ENCODE measurements at places on chromosomes 2 and 18.

DNA sequence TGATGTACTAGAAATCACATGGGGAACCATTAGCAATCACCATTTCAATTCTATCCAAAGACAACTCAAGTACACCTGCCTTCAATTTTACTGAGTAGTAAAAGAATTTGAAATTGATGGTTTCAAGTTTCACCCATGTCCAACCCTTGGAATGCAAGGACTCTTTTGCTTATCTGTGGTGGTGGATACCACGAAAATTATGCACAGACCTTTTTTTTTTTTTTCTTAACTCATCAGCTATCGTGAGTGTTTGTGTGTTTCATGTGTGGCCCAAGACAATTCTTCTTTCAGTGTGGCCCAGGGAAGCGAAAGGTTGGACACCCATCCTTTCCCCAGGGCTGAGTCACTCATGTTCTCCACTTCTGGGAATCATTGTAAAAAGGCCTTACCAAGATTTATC lies 23.1 kb downstream of the ID2 start:
- DNase-seq = no peak

DNA sequence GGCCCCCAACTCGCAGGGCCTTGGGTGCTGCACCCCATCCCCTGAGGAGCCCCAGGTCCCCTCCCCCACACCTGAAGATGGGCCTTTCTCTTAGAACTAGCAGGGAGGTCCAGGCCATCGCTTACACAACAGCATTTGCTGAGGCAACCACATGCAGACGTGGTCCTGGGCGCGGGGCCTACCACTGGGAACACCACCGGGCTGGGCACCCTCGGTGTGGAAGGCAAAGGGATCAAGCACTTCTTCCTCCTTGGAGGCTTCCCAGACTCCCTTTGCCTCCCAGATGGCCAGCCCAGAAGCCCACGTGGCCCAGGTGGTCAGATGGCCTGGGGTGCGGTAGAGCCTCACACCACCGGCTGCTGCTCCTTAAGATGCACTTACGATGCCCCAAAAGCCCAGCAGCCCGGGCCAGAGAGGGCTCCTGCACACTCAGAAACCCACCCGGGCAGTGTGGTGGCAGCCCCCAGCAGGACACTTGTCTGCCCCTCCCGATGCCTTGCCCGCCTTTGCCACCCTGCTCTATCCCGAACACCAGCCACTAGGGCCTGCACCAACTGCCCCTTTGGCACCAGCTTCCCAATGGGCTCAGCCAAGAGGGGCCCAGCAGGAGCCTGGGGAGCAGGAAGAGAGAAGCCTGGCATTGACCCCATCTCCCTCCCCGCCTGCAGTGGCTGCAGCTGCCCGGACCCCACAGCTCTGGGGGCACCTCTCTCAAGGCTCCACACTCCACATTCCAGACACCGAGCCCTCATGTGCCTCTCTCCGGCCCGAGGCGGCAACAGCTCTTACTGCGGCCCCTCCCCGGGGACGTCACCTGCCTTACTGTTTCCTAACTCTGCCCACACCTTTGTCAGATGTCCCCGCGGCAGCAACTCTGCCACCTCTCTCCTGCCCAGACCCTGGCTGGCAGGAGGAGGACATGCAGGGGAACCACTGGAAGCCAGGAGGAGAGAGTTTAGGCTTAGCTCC lies 13.9 kb upstream of the MLPH start:
- no peak for DNase-seq

DNA sequence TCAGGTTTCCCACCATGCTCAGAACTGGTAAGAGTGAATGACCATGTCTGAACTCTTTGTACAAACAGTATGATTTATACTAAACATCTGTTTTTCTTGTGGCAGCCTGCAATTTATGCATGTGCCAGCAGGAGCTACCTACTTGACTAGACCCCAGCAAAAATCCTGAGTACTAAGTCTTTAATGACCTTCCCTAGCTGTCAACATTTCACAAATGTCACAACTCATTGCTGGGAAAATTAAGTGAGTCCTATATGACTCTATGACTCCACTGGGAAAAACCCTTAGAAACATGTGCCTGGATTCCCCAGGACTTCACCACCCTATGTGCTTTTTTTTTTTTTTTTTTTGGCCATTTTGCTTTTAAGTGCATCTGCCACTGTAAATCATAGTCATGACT lies 1225.8 kb downstream of the SUCLG1 start:
- DNase-seq = no peak

- DNase-seq = no peak
Measured at GRCh38 chr2:120934574-120935338, 199.1 kb downstream of the GLI2 start.

GRCh38 chr2:64750001-64750816 lies 96.5 kb upstream of the SERTAD2 start:
- DNase-seq = no peak

- no peak for DNase-seq
Measured at GRCh38 chr18:67665266-67665665, 148.7 kb upstream of the DSEL start.

- no peak for DNase-seq
Measured at GRCh38 chr2:38959938-38960608, 70.4 kb downstream of the ARHGEF33 start.

DNA sequence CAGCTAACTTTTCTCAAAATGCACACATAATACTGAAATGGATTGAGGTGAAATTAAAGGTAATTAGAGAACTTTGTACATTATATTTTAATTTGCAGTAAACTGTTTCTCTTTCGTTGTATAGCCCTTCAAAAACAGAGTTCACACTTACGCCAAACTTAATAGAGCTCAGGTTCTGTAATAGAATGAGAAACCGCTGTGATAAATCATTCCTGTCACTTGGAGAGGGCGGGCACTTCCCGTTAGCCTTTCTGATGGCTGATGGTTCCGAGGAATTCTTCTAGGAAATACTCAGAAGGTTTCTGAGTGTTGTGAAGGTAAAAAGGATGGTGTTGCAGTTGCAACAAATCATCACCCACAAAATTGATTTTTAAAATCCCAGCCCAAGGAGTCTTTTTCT lies 155.8 kb upstream of the ALKAL2 start:
- DNase-seq = no peak

GRCh38 chr2:133194362-133194655 lies 374.0 kb downstream of the NCKAP5 start:
- no peak for DNase-seq

- no peak for DNase-seq
Measured at GRCh38 chr18:11785444-11786055, 65.7 kb upstream of the CHMP1B start.

GRCh38 chr2:214465363-214466146 lies 54.7 kb downstream of the VWC2L start:
- no peak for DNase-seq

GRCh38 chr2:110852541-110853263 lies 120.3 kb downstream of the ACOXL start:
- no peak for DNase-seq

DNA sequence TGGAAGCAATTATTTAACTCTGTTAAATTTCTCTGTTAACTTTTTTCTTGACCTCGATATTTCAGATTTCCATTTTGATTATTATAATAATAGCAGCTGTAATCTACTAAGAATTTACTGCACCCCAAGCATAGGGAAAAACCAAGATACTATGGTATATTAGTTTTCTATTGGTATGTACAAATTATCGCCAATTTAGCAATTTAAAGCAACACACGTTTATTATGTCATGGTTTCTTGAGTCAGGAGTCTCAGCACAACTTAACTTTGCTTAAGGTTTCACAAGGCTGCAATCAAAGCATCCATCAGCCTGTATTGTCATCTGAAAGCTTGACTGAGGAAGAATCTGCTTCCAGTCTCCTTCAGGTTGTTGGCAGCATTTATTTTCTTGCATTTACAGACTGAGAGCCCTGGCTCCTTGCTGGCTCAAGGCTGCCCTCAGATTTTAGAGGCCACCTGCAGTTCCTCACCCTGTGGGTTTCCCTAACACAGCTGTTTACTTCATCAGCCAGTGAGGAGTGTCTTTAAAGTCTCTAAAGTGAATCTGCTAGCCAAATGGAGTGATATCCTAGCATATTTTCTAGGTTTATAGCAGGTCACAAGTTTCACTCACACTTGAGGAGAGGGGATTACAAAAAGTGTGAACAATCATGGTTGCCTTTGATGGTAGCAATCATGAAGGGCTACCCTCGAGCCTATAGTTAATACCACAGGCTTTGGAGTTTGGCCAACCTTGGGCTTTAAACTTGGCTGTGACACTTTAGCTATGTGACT lies 4.4 kb upstream of the VPS54 start:
- no peak for DNase-seq

DNA sequence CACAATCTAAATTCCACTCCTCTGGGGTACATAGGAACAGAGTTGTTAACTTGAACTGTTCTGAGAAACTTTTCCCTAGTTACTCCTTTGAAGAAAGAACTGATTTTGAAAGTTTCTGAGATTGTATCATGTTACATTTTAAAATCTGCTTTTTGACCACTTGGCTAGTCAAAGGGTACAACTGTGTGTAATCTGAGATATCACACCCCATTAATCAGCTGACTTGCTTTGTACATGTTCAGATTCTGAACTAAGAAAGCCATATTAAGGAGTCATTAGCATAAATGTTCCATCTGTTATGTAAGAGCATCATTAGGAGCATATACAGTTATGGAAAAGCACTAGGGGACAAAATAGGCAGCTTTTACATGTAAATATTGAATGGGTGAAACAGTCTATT lies 3.8 kb upstream of the WDR35 start:
- no peak for DNase-seq

DNA sequence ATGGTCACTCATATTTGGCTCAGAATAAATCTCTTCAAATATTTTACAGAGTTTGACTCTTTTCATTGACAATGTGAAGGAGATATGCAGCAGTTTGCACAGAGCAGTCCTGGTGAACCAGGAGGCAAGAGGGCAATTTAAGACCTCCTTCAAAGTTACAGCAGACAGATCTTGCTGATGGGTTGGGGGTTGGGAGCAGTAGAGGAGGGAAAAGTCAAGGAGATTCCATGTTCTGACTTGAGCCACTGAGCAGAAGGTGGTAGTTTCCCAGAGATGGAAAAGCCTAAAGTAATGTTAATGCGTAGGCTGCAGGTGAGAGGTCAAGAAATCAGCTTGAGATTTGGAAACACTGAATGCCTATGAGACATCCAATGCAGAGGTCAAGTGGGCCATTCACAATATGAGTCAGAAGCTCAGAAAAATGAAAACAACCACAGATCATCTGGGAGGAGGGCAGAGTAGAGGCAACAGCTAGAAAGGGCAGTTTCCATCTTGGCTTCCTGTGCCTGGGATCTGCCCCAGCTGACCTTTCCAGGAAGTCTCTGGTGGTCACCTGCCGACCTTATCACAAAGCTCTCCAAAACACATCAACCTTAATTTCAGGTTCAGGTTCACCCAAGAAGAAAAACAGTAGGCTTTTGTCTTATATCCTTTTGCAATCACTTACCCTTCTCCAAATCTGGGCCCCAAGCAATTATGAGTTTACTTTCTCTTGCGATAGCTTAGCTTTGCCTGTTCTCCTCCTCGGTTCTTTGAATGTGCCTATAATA lies 197.5 kb upstream of the ARL4C start:
- no peak for DNase-seq

- DNase-seq = no peak
Measured at GRCh38 chr2:38415728-38416291, 38.7 kb upstream of the ATL2 start.

DNA sequence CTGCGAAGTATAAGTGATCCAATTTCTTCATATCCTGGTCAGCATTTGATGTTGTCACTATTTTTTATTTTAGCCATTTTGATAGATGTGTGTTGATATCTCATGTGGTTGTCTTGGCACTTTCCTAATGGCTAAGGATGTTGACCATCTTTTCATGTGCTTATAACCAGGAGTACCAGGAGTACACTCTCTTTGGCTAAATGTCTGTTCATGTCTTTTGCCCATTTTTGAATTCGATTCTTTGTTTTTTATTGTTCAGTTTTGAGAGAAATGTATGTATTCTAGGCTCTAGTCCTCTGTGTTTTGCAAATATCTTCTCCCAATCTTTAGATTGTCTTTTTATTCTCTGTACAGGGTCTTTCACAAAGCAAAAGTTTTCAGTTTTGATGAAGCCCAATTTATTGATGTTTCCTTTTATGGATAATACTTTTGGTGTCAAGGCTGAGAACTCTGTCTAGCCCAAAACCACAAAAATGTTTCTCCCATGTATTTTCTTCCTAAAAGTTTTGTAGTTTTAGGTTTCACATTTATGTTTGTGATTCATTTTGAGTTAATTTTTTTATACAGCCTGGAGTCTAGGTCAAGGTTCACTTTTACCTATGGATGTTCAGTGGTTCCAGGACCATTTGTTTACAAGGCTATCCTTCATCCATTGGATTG lies 65.4 kb downstream of the SDC1 start:
- no peak for DNase-seq

GRCh38 chr2:205650450-205650849 lies 31.9 kb upstream of the NRP2 start:
- no peak for DNase-seq

DNA sequence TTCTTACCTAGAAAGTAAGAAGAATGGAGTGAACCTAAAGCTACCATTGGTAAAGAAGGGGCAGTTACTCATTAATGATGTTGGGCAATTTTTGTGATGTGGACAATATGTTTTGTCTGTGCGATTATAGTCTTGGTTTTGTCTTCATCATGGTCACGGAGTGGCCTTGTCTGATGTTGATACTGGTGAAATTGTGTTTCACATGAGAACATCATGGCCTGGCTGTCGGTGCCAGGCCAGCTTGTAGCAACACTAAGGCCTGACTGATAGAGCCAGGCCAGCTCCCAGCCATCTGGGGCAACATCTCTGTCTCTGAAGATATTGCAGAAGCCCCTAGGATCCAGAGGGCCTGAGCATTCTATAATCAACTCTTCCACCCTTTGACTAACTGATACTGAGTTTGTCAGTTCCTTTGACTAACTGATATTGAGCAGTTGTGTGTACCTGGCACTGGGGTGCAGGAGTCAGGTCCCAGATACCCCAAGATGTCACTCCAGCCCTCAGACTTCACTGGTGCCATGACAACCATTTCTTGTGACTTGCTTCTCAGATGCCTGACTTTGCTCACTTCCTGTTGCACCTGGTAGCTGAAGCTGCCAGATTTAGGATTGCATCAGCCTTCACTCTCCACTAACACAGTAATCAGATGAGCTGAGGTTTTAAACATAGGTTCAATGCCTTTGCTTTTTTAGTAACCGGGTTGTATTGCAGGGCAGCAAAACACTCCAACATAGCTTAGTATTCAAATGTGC lies 62.5 kb downstream of the RPIA start:
- no peak for DNase-seq

All from NCI-H2029 (cell line).